ENCODE measurements at places on chromosomes 1 and 21.

DNA sequence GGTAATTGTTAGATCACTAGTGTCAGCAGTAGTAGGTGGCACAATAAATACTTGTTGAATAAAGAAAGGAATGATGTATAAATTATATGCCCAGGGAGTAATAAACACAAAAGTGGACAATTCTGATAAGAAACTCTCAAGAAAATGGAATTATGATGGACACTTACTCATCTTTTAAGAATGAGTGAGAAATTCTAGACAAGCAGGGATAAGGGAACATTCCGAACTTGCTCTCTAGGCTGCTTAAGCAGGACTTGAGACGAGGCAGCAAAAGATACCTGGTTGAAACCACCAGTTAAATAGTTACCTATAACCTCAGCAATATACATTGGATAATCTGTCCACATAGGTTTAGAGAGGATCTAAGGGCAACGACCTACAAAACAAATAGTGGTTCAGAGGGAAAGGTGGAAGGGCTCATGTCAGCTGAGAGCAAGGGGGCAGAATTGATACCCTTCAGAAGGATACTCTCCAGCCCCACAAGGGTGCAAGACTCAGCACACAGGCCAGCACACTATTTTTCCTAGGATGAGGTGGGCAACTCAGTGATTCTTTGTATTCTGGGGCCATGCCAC lies 46.3 kb downstream of the XCL2 start:
- no peak for DNase-seq

GRCh38 chr1:34199927-34200326 lies 23.2 kb downstream of the C1orf94 start:
- peak; percentile 80 for DNase-seq

- no peak for DNase-seq
Measured at GRCh38 chr1:215635827-215636226, 68.7 kb downstream of the KCTD3 start.

DNA sequence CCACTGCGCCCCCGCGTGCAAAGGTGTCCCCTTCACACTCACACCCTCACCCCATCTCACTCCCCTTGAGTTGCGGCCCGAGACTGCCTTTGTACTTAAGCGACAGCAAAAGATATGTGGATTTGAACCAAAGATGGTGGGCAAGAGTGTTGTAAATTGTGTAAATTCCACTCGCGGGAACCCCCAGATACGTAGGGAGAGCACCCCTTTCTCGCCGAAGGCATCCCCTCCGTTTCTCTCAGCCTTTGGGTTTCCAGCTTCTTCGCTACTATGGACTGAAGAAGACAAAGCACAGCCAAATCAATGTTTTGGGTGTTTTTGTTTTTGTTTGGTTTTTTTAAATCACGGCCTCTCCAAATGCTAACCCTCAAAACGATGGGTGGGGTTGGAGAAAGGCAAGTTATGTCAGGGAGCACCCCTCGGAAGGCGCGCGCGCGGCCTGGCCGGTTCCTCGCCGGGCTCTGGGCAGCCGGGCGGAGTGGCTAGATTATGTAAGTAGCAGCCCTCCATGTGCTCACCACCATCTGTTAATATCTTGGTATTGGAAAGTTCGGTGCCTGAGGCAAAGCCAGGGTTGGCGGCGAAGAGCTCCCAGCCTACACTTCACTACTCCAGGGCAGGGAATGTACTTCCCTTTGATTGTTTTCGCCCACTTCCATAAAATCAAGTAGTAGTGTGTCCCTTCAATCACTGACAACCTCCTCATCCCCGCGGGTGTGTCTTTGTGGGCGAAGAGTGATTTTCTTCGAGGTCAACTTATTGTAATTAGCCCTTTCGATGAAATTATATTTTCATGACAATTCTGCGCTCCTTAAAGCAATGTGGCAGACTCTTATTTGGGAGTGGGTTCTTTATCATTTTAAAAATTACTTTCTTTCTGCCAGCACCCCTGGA lies 4.0 kb upstream of the PROX1 start:
- DNase-seq: no peak

DNA sequence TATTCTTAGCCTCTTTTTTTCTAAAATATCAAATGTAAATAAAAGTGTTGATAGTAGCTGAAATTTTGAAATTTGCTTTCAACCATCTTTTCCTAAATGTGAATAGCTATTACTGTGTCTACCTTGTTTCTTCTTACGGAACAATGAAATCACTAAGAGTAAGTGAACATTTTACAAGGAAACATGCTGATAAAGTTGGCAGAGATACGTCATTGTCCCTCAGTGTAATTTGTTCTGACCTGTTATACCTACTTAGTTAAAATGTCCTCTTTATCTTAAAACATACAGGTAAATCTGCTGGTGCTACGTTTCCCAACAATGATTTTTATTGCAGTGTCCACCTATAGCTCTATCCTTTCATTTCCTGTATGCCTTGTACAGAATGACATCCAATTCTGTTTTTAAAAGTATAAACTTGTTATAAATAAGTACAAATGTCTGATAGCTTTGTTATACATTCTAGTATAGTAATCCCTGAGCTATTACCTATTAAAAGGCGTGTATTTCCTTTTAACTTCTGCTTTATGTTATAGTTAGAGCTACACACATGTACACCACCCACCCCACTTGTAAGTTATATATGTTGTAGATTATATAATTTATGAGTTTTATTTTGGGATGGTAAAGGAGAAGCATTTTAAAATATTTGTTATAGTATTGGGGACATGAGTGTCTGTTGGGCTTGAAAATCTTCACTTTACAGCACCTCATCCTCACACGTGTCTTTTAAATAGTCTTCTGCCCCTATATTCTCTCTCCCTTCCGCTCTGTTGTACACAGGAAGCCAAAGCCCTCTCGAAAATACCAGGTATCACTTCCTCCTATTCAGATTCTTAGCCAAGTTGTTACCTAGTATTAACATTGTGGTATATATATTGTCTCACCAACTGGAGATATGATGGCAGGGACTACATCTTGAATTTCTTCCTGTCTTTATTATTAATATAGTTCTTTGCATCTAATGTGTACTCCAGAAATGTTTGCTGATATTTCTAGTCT lies 25.2 kb downstream of the LAMC1 start:
- no peak for DNase-seq

GRCh38 chr1:13947658-13948057 lies 247.7 kb downstream of the PRDM2 start:
- DNase-seq: no peak

DNA sequence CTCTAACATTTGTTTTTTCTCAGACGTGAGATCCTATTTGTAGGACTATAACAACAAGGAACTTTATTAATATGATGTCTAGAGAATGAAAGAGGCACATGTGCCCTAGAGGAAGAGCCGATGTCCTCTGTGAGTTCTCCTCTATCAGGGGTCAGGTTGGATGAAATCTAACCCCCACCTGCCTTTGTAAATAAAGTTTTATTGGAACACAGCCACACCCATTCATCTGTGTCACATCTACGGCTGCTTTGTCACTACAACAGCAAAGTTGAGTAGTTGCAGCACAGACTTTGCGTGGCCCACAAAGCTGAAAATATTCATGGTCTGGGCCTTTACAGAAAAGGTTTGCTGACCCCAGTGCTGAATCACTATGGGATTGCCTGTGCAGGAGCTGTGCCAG lies 571 bp upstream of the CAPN9 start:
- no peak for DNase-seq

DNA sequence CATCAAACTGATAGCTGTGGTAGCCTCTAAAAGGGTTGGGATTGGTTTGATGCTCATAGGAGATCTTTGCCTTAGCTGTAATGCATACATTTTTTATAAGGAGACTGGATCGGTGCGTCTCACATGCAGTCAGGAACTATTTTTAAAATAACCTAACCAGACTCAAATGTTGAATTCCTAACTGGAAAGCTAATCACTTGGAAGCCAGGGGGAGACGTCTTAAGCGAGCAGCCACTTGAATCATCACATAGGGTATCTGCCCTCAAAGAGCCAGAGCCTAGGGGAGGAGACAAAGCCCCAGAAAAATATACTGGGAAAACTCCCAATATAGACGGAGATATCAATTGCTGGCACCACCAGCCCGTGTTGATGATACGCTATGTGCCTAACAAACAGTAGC lies 61.7 kb upstream of the PUM1 start:
- DNase-seq: peak; percentile 73

- peak; percentile 77 for DNase-seq
Measured at GRCh38 chr1:4963251-4963650, 308.8 kb downstream of the AJAP1 start.

Measured in fibroblast of skin of right biceps (primary cell).